ENCODE measurements at places on chromosomes 4 and X.

- DNase-seq: no peak
Observed at GRCh38 chr4:3158841-3159240, 84.4 kb downstream of the HTT start.

GRCh38 chr4:109912706-109913595 lies at the start of gene EGF:
EGF (plus strand) TSS chr4:109912883; CDS start chr4:109913336, 453 bp downstream.
- DNase-seq: no peak

DNA sequence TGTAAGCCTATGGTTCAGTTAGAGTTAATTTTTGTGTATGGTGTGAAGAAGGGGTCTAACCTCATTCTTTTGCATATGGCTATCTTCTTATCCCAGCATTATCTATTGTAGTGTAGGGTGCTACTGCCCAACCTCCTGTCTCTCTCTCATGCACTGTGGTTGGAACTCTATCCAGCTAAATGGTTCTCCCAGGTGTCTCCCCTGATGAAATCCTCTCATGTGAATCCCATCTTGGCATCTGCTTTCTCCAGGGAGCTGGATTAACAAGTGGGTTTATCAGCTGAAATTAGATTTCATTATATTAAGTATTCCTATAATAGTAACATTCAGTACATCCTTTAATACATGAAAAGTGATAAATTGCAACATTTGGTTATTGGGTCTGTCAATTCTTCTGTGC lies 224.7 kb upstream of the SFRP2 start:
- DNase-seq: no peak

DNA sequence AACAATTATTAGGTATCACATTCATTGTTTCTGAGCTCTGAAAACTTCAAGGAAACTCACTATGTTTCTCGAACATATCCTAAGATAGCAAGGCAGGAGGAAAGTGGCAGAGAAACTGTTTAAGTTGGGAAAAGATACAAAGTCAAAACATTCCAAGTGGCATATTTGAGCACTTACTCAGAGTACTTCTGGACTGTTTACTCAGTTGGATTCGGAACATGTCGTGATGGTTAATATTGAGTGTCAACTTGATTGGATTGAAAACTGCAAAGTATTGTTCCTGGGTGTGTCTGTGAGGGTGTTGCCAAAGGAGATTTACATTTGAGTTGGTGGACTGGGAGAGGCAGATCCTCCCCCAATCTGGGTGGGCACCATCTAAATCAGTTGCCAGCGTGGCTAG lies 298.3 kb downstream of the IL1RAPL2 start:
- no peak for DNase-seq

GRCh38 chr4:162075726-162076125 lies 88.1 kb downstream of the FSTL5 start:
- no peak for DNase-seq

DNA sequence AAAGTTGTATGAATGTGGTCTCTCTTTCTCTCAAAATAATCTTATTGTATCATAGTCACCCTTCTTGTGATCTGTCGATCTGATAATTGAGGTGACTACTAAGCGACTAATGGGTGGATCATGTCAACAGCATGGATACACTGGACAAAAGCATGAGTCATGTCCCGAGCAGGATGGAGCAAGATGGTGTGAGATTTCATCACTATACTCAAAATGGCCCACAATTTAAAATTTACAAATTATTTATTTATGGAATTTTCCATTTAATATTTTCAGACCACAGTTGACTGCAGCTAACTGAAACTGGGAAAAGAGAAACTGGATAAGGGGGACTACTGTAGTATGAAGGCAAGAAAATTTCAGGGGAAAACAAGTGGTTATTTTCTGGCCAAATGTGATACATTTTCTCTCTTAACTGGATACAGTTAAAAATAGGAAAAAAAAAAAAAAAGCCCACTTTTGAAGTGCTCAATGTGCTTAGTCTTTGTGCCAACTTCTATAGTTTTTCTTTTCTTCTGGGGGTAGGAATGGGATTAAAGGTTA lies 25.3 kb downstream of the FAM241A start:
- DNase-seq: peak; percentile 79

DNA sequence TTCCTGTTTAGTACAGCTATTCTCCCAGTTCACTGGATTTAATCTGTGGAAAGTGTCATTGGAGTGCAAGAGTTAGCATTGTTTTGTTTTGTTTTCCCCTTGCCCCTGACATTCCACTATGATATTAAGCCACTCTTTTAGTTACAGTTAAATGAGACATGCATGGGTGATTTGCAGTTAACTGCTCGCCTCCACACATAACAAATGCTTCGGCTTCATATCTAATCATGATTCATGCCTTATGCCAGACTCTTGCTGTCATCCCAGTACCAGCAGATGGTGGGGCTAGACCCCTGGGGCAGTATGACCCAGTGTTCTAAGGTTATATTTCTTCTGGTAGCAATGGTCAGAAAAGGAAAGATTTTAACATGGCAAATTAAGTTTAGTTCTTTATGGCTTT lies 80.1 kb downstream of the RAP1GDS1 start:
- DNase-seq: no peak

- DNase-seq: no peak
Observed at GRCh38 chrX:93461060-93461459, 212.3 kb downstream of the NAP1L3 start.

GRCh38 chr4:110612631-110613269 lies 10.1 kb downstream of the PITX2 start:
- no peak for DNase-seq

GRCh38 chr4:183797445-183798300 lies 107.4 kb upstream of the STOX2 start:
- DNase-seq: peak; percentile 33

DNA sequence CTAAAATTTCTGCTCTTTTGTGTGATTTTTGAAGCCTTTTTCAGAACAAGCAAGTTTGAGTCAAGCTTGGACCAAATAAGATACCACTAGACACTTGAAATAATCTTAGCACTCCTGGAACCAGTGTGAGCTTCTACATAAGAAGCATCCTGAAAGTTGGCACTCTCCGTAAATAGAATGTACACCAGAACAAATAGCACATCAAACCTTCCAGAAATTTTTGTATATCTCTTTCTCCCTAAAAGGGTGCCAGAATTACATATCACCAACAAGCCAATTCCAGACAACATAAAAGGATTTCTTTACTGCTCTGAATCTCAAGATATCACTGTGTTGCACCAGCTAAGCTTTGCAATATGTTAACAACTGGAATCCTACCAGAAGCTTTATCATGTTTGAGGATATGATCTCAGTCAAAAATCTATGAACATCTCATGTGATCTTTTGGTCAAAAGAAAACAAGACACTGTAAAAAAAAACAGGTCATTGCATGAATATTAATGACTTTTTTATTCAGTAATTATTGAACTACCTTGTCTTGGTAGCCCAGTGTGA lies 117.2 kb downstream of the PRSS12 start:
- DNase-seq: no peak

DNA sequence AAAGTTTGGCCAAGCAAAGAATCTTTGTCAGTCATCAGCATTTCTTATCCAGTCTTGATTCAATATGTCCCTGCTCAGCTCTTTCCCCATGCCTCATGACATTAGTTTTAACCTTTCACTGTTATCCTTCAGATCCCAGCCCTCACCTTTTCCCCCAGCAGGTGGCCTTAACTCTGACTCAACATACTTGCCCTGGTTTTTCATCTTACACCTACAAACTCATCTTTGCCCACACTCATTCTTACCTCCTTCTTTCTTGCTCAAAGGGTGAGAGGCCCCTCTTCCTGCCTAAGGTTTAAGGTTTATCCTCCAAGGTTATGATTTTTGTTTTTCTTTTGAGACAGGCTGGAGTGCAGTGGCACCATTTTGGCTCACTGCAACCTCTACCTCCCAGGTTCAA lies 10.6 kb upstream of the ANXA5 start:
- no peak for DNase-seq

- DNase-seq: no peak
Observed at GRCh38 chrX:12962041-12962504, 12.8 kb upstream of the TMSB4X start.

GRCh38 chr4:41661442-41662076 lies 87.0 kb downstream of the PHOX2B start:
- DNase-seq: peak; percentile 61

GRCh38 chr4:3291411-3291968 lies 1.3 kb upstream of the RGS12 start:
- DNase-seq: no peak

DNA sequence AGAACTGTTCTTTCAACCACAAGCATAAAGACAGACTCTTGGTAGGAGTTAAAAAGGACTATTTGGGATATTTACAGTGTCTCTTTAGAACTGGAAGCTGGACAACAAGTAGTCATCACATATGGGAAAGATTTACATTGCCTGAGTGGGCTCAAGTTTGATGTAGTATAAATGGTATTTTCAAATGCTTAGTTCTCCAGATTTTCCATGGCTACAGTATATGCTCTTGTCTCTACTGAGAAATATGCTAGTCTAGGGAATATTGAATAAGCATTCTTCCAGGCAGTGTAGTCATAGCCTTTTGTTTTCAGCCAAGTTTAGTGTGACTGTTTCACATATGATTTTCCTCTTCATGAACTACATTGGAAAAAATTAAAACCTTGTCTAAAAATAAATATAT lies 315.6 kb downstream of the ARHGAP24 start:
- DNase-seq: no peak

GRCh38 chr4:12576409-12576808 lies 907.7 kb downstream of the RAB28 start:
- no peak for DNase-seq

GRCh38 chrX:109874548-109874947 lies 128.4 kb upstream of the TMEM164 start:
- no peak for DNase-seq

GRCh38 chrX:40402831-40403533 lies 177.8 kb upstream of the ATP6AP2 start:
- peak; percentile 61 for DNase-seq

DNA sequence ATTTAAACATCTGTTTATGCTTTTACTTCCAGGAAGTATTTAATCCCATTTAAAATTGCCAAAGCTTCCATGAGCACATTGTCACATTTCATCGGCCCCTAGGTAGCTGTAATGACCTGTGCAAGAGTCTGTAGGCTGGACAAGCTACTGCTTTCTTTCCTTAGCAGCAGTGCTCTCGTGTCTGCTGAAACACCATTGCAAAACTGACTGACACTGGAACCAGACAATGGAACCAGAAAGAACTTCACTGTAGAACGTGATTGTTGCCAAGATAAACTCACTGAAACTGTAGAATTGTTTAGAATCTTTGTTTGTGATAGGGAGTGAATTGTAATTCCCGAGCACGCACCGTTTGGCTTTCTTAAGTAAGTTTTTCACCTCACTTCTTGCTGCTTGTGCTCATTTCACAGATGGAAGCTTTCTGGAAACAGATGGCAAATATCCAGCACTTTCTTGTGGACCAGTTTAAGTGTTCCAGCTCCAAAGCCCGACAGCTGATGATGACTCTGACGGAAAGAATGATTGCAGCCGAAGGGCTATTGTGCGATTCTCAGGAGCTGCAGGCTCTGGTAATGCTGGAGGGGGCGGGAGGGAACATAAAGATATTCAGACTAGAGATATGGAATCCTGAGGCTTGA lies 36.9 kb downstream of the EVC start:
- DNase-seq: no peak

- no peak for DNase-seq
Observed at GRCh38 chr4:67344594-67345380, 200.5 kb downstream of the CENPC start.

GRCh38 chr4:180060159-180060889 lies 2182.9 kb upstream of the TENM3 start:
- peak; percentile 18 for DNase-seq

DNA sequence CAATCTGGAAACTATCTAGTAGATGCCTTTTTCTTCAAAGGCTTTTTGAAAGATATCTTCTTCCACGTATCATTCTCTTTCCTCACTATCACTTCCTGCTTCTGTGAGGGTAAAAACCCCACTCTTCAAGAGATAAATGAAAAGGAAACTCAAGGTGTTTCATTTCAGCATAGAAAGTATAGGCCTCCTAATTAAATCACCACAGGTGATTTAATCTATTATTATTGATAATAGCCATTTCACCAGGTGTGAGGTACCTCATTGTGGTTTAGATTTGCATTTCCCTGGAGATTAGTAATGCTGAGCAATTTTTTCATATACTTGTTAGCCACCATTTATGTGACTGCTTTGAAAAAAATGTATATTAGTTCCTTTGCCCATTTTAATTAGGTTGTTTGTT lies 92.0 kb upstream of the EMCN start:
- no peak for DNase-seq

GRCh38 chr4:123120473-123120872 lies 198.1 kb upstream of the NUDT6 start:
- DNase-seq: no peak

DNA sequence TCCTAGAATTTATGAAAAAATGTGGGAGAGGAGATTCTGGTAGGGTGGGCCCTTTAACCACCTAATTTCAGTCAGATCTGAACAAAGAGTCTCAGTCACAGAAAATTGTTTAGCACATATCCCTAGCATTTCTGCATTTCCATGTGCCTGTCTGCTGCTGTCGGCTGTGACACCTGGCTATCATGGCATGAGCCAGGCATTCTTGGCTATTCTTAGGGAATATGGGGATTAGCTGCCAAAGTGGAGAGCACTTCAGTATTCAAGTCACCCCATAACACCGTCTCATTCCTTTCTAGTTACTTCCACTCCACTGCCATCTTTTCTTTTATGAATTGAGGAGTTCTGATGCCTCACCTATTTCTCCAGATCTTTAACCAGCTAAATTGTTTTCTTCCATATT lies 211.5 kb downstream of the FRAS1 start:
- no peak for DNase-seq

GRCh38 chr4:182177166-182177565 lies 66.0 kb upstream of the TENM3 start:
- DNase-seq: no peak
